Osteoblast (primary cell): ENCODE measurements at places on chromosomes 2 and 18. TPM values are rescaled to one million over a fixed set of nuclear protein-coding genes. Genes with fewer than 3 reads are reported as not detected.

Gene GALNT5
- 56.5 and 75.7 TPM in 2 replicates for total RNA-seq

Gene MRPL53
- 18.0 and 23.5 TPM in 2 replicates for total RNA-seq

Gene CRYGC
- total RNA-seq = not detected in 2 replicates

Gene LINC00305
- not detected in 2 replicates for total RNA-seq

Gene CRYGD
- total RNA-seq = not detected in 2 replicates

Gene UNC80
- total RNA-seq = not detected in 2 replicates

Gene PAX8
- 1.8 and 2.9 TPM in 2 replicates for total RNA-seq

Gene TUBB8B
- not detected in 2 replicates for total RNA-seq

Gene WIPF1
- total RNA-seq = 17.7 and 18.0 TPM in 2 replicates

Gene KCMF1
- total RNA-seq = 68.7 and 74.2 TPM in 2 replicates

Gene SH3RF3
- total RNA-seq = 14.7 and 14.8 TPM in 2 replicates

Gene CCDC68
- total RNA-seq = 9.0 and 13.3 TPM in 2 replicates

Gene PLEKHH2
- total RNA-seq = 18.8 and 19.2 TPM in 2 replicates

Gene CCDC178
- not detected in 2 replicates for total RNA-seq

Gene POTEC
- total RNA-seq = 0.29 and 0.36 TPM in 2 replicates

Gene CPO
- total RNA-seq = not detected in 2 replicates

Gene MYOM1
- 1.5 and 1.8 TPM in 2 replicates for total RNA-seq

Gene PDE11A
- total RNA-seq = under 0.01 and 0.36 TPM in 2 replicates

Gene ADRA2B
- under 0.01 TPM in 1 of 2 replicates, not detected in the other for total RNA-seq

Gene TAF1B
- 36.5 and 41.3 TPM in 2 replicates for total RNA-seq

Gene RPRM
- 0.29 and 0.36 TPM in 2 replicates for total RNA-seq

Gene UGT1A3
- not detected in 2 replicates for total RNA-seq

Gene NTSR2
- not detected in 2 replicates for total RNA-seq

Gene CFAP210
- total RNA-seq = under 0.01 and 0.36 TPM in 2 replicates

Gene UGT1A5
- not detected in 2 replicates for total RNA-seq

Gene ARHGEF33
- total RNA-seq = 0.29 and 0.72 TPM in 2 replicates

Gene CFAP65
- total RNA-seq = not detected in 2 replicates

Gene ANKRD23
- 1.8 and 2.1 TPM in 2 replicates for total RNA-seq

Gene SERPINB12
- not detected in 2 replicates for total RNA-seq

Gene LBX2
- 4.1 and 5.4 TPM in 2 replicates for total RNA-seq

Gene CRYBA2
- not detected in 2 replicates for total RNA-seq

Gene INO80C
- 9.0 and 14.4 TPM in 2 replicates for total RNA-seq

Gene C2orf72
- not detected in 2 replicates for total RNA-seq

Gene TUBA4B
- not detected in 2 replicates for total RNA-seq

Gene C2orf80
- total RNA-seq = not detected in 2 replicates

Gene ZNF236
- total RNA-seq = 11.6 and 14.7 TPM in 2 replicates

Gene SP140
- total RNA-seq = under 0.01 and 0.36 TPM in 2 replicates

Gene TBC1D8
- total RNA-seq = 13.4 and 13.8 TPM in 2 replicates

Gene TXNDC9
- 75.7 and 95.9 TPM in 2 replicates for total RNA-seq

Gene AGXT
- not detected in 2 replicates for total RNA-seq

Gene CYTIP
- total RNA-seq = 1.2 and 1.4 TPM in 2 replicates

Gene CNGA3
- 0.29 and 0.36 TPM in 2 replicates for total RNA-seq

Gene VWA3B
- total RNA-seq = 0.59 TPM in 1 of 2 replicates, not detected in the other

Gene SLC9A4
- not detected in 2 replicates for total RNA-seq

Gene HNRNPA3
- total RNA-seq = 19.7 and 21.4 TPM in 2 replicates

Gene APCDD1
- total RNA-seq = 1.8 and 3.3 TPM in 2 replicates

Gene MEP1B
- not detected in 2 replicates for total RNA-seq

Gene GALNT13
- total RNA-seq = under 0.01 and 0.36 TPM in 2 replicates

Gene RIT2
- total RNA-seq = not detected in 2 replicates
